Bladder microvascular endothelial cell (primary cell): ENCODE measurements at places on chromosomes 5 and 9. TPM values are rescaled to one million over a fixed set of nuclear protein-coding genes. Genes with fewer than 3 reads are reported as not detected.

The SPINK5 gene
- total RNA-seq, result 0.06 and 0.16 TPM in 2 replicates

The WNK2 gene
- 0.06 TPM in 1 of 2 replicates, not detected in the other for total RNA-seq

The SLCO6A1 gene
- not detected in 2 replicates for total RNA-seq

The TSLP gene
- under 0.01 and 0.06 TPM in 2 replicates for total RNA-seq

The CCNJL gene
- 3.2 and 8.0 TPM in 2 replicates for total RNA-seq

The TMEM267 gene
- total RNA-seq, result 5.2 and 14.3 TPM in 2 replicates

The UNC5A gene
- 0.97 and 3.3 TPM in 2 replicates for total RNA-seq

The RCL1 gene
- 7.6 and 11.3 TPM in 2 replicates for total RNA-seq

The UNC13B gene
- total RNA-seq, result 33.4 and 42.9 TPM in 2 replicates

The TMEM252 gene
- not detected in 2 replicates for total RNA-seq

The PTGER4 gene
- total RNA-seq, result 12.5 and 14.9 TPM in 2 replicates

The HTR4 gene
- not detected in 2 replicates for total RNA-seq

The DOCK8 gene
- 0.81 and 8.6 TPM in 2 replicates for total RNA-seq

The FBXL7 gene
- 6.2 and 23.9 TPM in 2 replicates for total RNA-seq

The MAP3K1 gene
- total RNA-seq, result 11.8 and 32.5 TPM in 2 replicates

The PKN3 gene
- total RNA-seq, result 13.5 and 22.7 TPM in 2 replicates

The DCTN3 gene
- total RNA-seq, result 67.2 and 74.1 TPM in 2 replicates

The CMYA5 gene
- 0.06 TPM in 1 of 2 replicates, not detected in the other for total RNA-seq

The AHRR gene
- 3.5 and 10.0 TPM in 2 replicates for total RNA-seq

The CANX gene
- total RNA-seq, result 535 and 841 TPM in 2 replicates
